ENCODE measurements at places on chromosomes 2 and 18.

DNA sequence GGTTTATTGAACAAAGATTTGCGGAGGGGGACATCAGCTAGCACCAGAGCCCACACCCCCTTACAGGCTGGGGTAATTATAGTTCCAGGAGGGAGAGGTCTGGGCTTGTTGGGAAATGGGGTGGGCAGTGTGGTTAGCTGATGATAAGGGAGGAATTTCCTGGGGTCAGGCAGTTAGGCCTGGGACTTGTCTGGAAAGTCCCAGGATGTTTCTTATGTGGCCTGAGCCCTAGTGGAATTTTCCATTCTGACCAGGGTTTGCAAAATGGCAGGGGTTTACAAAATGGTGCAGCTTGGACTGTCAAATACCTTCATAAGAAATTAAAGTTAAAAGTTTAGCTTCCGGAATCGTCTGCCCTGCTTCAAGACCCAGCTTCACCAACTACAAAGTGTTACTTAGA lies 199.1 kb downstream of the FBXO15 start:
- no peak for DNase-seq

DNA sequence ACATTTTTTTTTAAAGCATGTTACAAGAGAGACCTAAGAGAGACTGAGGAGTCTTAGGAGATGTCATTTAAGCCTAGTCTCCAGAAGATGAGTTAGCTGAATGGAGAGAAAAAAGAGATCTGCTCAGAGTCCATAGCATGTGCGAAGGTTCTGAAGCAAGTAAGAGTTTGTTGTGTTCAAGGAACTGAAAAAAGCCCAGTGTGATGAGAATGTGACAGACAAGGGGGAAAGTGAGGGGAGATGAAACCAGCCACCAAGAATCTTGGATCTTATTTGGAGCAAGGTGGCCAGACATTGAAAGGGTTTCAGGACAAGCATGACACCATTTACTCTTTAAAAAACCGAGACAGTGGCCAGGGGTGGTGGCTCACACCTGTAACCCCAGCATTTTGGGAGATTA lies 5.2 kb upstream of the MOB1A start:
- no peak for DNase-seq

- DNase-seq = no peak
These were observed 149.0 kb upstream of the GLI2 start for GRCh38 chr2:120586507-120587278.

DNA sequence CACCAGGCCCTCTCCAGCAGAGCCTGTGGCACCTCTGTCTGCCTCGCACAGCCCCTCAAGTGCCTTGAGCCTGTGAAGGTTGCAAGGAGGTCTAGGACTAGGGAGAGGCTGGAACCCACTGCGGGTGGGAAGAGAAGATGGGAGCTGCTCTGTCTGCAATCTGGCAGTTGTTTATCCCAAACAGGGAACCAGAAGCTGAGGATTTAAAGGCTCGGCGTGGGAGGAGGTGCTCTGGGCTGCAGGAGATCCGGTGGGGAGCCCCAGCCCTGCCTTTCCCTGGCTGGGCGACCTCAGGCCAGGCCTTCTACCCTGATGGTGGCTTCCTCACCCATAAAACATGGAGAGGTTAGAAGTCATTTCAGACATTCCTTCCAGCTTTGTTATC lies 174.1 kb downstream of the SMAD7 start:
- DNase-seq = no peak

DNA sequence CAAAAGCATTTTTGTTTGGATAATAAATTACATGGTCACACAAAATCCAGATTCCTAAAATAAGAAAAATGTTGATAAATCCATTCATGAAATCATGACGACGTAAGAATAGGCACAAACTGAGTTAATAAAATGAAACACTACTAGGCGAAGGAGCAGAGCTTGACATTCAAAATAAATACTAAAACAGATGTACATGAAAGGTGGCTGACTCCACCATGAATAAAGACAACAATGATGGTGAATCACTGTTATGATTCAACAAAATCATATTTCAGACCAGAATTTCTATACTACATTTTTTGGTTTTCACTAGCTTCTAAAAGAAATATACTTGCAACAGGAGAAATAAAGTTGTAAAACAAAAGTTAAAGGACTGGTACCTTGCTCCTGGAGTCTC lies 122.0 kb upstream of the RNU4ATAC start:
- DNase-seq = no peak

DNA sequence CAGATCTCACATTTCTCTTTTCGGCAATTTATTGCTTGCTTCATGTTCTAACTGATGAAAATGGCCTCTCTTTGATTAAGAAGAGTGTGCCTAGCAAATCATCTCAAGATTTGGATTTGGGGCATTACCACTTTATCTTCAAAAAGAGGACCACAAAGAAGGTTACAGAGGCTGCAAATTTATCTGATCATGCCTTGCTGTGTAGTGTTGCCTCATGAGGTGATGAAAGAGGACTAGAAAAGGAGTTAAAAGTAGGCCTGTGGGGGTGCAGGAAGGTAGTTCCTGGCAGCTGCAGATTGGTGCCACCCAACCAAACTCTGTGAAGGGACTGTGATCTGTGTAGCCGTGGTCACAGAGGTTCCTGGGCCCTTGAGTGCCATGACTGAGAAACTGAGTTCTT lies 69.2 kb downstream of the PRELID3A start:
- no peak for DNase-seq

DNA sequence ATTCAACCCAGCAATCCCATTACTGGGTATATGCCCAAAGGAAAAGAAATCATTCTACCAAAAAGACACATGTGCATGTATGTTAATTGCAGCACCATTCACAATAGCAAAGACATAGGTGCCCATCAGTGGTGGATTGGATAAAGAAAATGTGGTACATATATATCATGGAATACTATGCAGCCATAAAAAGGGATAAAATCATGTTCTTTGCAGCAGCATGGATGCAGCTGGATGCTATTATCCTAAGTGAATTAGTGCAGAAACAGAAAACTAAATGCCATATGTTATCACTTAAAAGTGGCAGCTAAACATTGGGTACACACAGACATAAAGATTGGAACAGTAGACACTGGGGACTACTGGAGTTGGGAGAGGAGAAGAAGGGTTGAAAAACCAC lies 82.2 kb downstream of the MYO3B start:
- no peak for DNase-seq

DNA sequence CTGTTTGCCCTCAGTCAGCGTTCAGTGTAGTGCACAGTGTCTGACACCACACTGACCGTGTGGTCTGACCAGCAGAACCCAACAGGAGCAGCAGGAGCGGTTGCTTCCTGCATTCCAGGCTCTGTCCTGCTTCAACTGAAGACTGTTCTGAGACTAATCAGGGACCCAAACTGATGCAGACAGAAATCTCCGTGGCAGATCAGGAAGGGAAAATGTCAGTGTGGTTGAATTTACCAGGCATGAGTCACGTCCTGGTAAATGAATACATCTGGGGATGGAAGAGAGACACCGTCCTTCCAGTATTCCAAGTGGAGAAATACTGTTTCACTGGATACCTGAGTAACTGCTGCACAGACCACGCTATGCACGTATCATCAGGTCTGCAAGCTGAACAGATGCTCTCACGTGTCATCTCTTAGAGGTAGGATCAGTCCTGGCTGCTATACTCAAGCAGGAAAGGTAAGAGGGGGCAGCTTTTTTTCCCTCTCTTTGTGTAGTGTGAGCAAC lies 223.6 kb upstream of the EPAS1 start:
- DNase-seq = no peak

DNA sequence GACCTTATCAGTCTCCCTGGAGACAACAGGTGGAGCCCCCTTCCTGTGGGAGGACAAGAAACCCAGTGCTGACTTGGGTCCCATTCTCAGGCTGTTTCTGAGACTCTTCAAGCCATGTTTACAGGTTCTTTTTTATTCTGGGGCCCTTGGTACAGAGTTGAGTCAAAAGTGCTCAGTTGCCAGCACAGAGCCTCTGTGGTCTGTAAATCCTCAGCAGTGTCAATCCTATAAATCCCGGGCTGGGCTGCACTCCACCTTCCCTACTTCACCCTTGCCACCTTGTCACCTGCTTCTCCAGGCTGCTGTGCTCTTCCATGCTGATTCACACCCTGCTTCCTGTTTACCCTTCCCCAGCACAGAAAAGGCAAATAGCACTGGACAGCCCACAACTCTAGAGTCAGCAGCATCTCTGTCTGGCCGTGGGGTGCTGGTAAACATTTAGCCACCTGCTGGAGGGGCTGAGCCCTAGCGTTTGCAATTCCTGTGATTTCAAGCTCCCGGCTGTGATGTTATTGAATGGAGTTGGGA lies 74.7 kb downstream of the TNFRSF11A start:
- DNase-seq = no peak

- DNase-seq = no peak
These were observed 61.4 kb downstream of the ZEB2 start for GRCh38 chr2:144458541-144458940.

DNA sequence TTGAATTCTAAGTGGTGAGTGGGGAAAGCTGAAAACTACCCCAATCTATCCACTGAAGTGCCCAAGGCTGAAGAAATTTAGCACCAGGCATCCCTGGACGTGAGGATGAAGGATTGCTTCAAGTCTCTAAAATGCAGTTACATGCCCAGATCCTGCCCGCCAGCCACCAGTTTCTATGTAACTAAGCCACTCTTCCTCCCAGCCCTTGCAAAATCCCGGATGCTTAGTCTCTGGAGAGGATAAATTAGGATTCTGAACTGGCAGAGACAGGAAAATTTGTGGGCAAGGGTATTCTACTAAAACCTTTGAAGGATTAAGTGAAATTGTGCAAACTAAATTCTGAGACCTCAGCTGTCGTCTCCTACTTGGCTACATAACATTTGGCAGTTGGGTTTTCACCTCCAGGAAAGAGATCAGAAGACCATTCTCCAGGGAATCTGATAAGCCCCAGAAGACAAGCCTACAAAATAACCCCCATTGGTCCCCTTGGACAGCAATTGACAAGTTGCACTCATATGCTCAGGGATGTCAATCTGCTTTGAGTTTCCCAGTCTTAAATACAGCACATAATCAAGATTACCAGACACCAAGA lies 93.9 kb upstream of the CD226 start:
- no peak for DNase-seq

- DNase-seq = no peak
These were observed 17.4 kb downstream of the SLC38A11 start for GRCh38 chr2:164937864-164938401.

- DNase-seq = no peak
These were observed 463.0 kb downstream of the FBXO15 start for GRCh38 chr18:73684647-73685046.

DNA sequence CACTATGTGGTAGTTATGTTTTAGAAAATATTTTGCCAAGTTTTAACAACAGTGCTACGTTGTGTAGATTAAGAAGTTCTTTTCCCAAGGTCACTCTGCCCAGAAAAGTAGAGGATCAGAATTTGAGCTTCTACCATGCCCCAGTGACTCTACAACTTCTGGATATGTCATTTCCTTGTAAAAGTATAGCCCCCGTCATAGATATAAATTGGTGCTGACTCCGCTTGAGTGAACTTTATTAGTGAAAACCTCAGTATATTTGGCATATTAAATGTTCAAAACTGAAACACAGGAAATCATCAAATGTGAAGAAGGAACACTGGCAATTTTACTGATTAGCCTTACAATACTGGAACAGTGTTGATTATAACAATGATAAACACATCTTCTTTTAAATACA lies 256.7 kb upstream of the UBE2E3 start:
- no peak for DNase-seq

DNA sequence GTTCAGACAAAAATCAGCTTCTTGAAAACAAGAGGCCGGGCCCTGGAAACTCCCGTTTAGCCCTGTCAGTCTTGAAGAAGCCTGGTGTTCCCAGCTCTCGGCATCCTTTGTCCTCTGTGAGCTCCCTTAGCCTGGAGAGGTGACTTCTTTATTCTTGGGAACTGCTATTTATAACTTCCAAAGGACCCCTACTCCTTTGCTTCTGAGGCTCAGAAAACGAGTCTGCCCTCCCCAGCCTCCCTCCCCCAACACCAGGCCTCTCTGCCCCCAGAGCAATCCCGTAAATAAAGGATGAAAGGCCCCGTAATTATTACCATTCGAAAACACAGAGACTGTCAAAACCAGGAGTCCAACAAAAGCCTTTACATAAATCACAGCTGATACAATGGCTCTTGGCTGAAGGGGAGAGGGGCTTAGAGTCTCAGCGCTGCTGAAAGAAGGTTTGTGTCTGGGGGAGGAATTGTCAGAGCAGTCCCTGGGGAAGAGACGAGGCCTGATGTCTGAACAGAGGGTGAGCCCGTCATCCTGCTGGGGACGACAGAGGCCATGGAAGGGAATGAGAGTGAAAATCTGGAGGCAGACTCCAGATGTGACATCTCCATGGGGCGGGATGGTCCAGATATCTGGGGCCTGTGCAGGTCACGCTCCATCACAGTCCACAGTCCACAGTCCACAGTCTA lies 283.0 kb downstream of the MYCN start:
- DNase-seq = no peak

- no peak for DNase-seq
These were observed 40.2 kb downstream of the CCBE1 start for GRCh38 chr18:59657012-59657411.

DNA sequence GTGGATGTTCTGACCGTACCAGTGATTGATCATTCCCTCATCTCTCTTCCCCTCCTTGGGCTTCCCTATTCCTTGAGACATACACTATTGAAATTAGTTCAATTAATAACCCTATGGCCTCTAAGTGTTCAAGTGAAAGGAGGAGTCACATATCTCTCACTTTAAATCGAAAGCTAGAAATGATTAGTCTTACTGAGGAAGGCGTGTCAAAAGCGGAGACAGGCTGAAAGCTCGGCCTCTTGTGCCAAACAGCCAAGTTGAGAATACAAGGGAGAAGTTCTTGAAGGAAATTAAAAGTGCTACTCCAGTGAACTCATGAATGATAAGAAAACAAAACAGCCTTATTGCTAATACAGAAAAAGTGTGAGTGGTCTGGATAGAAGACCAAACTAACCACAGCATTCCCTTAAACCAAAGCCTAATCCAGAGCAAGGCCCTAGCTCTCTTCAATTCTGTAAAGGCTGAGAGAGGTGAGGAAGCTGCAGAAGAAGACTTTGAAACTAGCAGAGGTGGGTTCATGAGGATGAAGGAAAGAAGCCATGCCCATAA lies 144.4 kb upstream of the LYPD6 start:
- DNase-seq = no peak

GRCh38 chr2:168642873-168643272 lies 159.6 kb upstream of the NOSTRIN start:
- no peak for DNase-seq

- DNase-seq = peak; percentile 67
These were observed 583.6 kb downstream of the IRS1 start for GRCh38 chr2:226215902-226216503.

- DNase-seq = no peak
These were observed 123.4 kb upstream of the CDH20 start for GRCh38 chr18:61209801-61210200.

Measured in activated naive CD8-positive, alpha-beta T cell treated with anti-CD3 and anti-CD28 coated beads, Interleukin-2, amount 50 U/mL, for 24 hours (primary cell).